ENCODE measurements at places on chromosomes 6 and 20. TPM values are rescaled to one million over a fixed set of nuclear protein-coding genes. Genes with fewer than 3 reads are reported as not detected.

DNA sequence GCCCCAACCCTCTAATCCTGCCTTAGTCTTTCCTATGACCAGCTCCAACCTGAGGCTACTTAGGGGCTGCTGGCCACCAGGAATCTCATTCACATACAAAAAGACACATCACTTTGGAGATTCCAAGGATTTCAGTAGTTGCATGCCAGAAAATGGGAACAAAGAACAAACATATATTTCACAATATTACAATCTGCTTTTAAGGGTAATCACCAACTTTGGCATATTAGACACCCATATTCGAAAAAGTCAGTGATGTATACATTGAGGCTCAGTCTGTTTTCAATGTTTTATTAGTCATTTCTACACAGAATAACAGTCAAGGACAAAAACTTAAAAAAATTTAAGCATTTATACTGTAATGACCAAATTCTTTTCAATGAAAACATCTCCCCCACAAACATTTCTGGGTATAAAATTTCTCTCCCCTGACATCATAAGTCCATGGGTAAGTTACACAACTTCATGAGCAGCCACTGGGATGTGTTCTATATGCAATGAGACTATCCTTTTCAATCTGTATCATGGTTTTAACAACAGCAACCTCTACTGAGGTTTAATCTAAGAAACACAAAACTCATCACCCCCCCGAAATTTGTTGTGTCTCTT lies 103.5 kb downstream of the MAP7 start:
- H3K27ac ChIP-seq = no peak overlapping the region
- H3K4me1 ChIP-seq = no peaks in the 10 kb centered on the region
- no peak for DNase-seq
- no peak overlapping the region for H3K4me3 ChIP-seq

- peaks cover 7% of the 10 kb centered on the region for H3K4me1 ChIP-seq
- H3K27ac ChIP-seq = no peak overlapping the region
- no peak overlapping the region for H3K4me3 ChIP-seq
- no peaks in the 10 kb centered on the region for H3K27me3 ChIP-seq
These were observed 1.6 kb upstream of the ZSCAN12 start for GRCh38 chr6:28401172-28401571.

DNA sequence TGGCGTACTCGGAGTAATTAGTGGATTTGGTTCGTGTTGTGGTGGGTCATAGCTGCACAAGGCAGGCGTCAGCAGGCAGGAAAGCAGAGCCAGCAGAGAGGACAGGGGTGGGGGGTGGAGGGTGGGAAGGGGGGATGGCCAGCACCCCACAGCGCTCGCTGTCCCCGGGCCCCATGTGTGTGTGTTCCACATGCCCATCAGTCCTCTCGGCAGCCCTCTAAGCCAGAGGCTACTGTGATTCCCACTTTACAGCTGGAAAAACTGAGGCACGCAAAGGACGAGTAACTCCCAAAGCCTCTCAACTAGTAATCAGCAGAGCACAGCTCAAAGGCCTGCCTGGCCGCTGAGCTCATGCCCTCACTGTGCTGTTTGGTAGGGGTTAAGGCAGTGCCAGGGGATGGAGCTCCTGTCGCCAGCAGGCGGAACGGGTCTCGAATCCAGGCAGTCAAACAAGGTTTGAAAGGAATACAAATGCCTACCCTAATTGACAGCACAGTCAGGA lies 175.2 kb downstream of the ZDHHC14 start:
- no peaks in the 10 kb centered on the region for H3K27me3 ChIP-seq

The UBE2C gene
- 304 TPM for total RNA-seq

The ISM1 gene
- not detected for total RNA-seq

DNA sequence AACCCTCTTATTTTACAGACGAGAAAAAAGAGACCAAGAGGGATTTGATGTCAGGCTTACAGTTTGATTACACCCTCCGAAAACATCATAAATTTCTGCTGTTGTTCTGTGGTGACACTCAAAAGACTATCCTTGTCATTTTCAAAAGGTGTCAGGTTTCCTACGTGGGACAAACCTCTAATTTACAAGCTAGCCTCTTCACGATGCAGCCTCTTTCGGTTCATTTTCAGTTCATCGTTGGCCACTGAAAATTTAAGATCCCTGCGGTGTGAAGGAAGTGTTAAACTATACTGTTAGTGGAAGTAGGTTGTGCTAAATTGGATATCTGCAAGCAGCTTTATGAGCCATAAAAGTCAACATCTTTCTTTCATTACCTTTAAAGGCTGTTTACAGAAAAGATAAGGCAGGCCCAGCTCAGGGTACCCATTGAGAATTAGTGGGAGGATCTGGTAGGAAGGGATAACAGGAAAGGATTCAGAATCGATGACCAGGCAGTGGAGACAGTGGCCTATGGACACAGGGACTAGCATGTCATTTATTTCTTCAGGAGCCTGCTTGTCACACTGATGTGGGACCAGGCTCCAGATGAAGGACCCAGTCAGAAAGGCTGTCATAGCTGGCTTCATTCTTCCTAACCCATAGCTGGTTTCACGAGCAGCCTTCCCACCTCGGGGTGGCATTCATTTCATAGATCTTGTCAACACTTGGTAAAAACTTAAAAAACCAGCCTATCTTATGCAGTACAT lies 329.1 kb upstream of the SOX4 start:
- no peaks in the 10 kb centered on the region for H3K36me3 ChIP-seq
- peaks cover 28% of the 10 kb centered on the region for H3K4me1 ChIP-seq
- H3K4me3 ChIP-seq = no peak overlapping the region
- H3K27ac ChIP-seq = peak overlapping the region; percentile 84
- H3K27me3 ChIP-seq = no peaks in the 10 kb centered on the region

The NHLRC1 gene
- 1.3 TPM for total RNA-seq

The EIF6 gene
- total RNA-seq = 292 TPM

DNA sequence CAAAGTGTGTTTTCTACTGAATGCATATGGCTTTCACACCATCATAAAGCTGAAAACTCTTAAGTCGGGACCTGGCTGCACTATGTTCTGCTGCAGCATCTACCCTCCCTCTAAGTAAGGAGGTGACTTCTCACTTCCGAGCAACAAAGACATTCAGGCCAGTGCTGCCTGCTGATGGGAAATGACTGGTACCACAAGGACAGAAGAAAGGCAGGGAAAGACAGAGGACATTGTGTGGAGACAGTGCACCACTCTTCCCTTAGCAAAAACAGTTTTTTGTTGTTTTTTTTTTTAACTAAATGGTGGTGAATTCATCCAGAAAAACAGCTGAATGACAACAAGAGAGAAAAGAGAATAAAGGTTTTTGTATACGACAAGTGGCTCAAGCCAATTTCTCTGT lies 81.5 kb downstream of the MAP7 start:
- DNase-seq = no peak
- H3K27me3 ChIP-seq = no peaks in the 10 kb centered on the region
- H3K36me3 ChIP-seq = no peaks in the 10 kb centered on the region
- H3K4me1 ChIP-seq = peaks cover 9% of the 10 kb centered on the region
- no peak overlapping the region for H3K27ac ChIP-seq

GRCh38 chr6:12890171-12890790 lies 173.7 kb downstream of the PHACTR1 start:
- H3K27me3 ChIP-seq = peaks cover 29% of the 10 kb centered on the region
- H3K4me1 ChIP-seq = no peaks in the 10 kb centered on the region
- no peak overlapping the region for H3K4me3 ChIP-seq
- peak; percentile 40 for DNase-seq
- no peaks in the 10 kb centered on the region for H3K36me3 ChIP-seq

The PRDM13 gene
- not detected for total RNA-seq

DNA sequence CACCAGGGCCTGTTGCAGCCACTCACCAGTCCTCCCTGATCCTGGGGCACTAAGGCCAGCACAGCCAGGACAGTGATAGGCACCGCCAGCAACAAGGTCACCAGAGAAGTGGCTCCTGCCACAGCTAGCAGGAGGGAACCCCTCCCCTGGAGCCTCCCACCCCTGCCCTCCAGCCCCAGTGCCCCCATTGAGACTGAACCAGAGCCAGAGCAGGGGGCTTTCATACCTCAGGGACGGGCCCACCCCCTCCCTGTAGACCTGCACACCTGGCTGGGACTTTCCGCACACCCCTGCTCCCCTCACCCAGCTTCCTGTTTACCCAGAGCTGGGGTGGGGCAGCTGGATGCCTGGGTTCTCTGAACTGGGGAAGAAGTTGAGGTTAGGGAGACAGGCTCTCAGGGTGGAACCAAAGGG lies at the start of gene LTB:
Gene LTB (minus strand): TSS at position 195 of the 414 bp plus-strand sequence. CDS start 7 bp downstream, at position 188.
- peak within 1 kb of the TSS; percentile 83 for H3K4me3 ChIP-seq
- DNase-seq = no peak
- H3K27me3 ChIP-seq = no peaks in the 10 kb centered on the region
- H3K4me1 ChIP-seq = peaks cover 11% of the 10 kb centered on the region
- H3K36me3 ChIP-seq = no peaks in the 10 kb centered on the region

DNA sequence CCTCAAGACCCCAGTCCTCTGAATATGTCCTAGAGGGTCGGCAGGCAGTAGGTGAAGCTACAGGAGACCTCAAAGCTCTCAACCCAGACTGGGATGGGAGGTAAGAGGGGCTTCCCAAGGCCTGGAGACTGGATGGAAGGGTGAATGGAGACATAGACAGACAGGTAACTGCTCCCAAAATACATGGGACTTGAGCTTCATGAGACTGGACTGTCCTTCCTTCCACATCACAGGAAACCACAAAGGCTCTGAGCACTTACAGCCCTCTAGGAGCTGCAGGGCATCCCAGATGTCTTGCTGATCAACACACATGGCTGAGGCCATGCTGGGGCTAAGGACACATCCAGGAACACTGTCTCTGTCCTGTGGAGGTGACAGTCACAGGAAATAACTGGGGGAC lies 11.6 kb downstream of the HSPA12B start:
- H3K27me3 ChIP-seq = no peaks in the 10 kb centered on the region
- H3K36me3 ChIP-seq = no peaks in the 10 kb centered on the region
- H3K27ac ChIP-seq = no peak overlapping the region
- H3K4me3 ChIP-seq = no peak overlapping the region

GRCh38 chr20:59752704-59753460 lies 148.5 kb downstream of the PHACTR3 start:
- no peaks in the 10 kb centered on the region for H3K36me3 ChIP-seq
- no peaks in the 10 kb centered on the region for H3K4me1 ChIP-seq
- H3K27me3 ChIP-seq = peaks cover 94% of the 10 kb centered on the region
- no peak for DNase-seq
- no peak overlapping the region for H3K4me3 ChIP-seq

GRCh38 chr6:80903711-80904110 lies 797.2 kb downstream of the BCKDHB start:
- H3K27me3 ChIP-seq = no peaks in the 10 kb centered on the region
- H3K36me3 ChIP-seq = no peaks in the 10 kb centered on the region
- H3K27ac ChIP-seq = no peak overlapping the region
- H3K4me1 ChIP-seq = no peaks in the 10 kb centered on the region
- H3K4me3 ChIP-seq = no peak overlapping the region
- DNase-seq = no peak

The KIF6 gene
- total RNA-seq = not detected

The CNKSR3 gene
- 3.2 TPM for total RNA-seq

DNA sequence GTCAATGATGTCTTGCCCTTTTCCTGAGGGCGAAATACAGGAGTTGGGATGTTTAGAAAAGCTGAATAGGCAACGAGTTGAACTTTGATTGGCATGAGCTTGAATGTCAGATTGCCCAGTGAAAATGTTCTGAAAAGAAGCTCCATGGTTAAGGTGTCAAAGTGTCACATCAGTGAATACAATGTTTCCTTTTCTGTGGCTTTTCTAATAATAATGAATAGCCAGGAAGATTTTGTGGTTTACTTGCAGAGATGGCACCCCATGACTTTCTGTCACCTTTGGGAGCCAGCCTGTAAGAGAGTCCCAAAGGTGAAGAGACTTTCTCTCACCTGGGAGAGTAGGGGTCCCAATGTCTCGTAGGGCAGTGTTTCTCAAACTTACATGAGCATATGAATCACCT lies 119.2 kb downstream of the KCNQ5 start:
- DNase-seq = no peak
- H3K36me3 ChIP-seq = no peaks in the 10 kb centered on the region
- H3K27me3 ChIP-seq = no peaks in the 10 kb centered on the region
- H3K27ac ChIP-seq = no peak overlapping the region
- no peak overlapping the region for H3K4me3 ChIP-seq
- 0 out of 2 replicates have a peak, but pooled peaks cover 2% of the 10 kb centered on the region for H3K4me1 ChIP-seq

Measured in PC-3 (cell line).